Activated CD8-positive, alpha-beta T cell treated with anti-CD3 and anti-CD28 coated beads for 36 hours (primary cell): ENCODE measurements at places on chromosomes 1 and 21. TPM values are rescaled to one million over a fixed set of nuclear protein-coding genes. Genes with fewer than 3 reads are reported as not detected.

PCP4 gene
- total RNA-seq, result not detected

GORAB gene
- 9.5 TPM for total RNA-seq

KIF21B gene
- total RNA-seq, result 94.0 TPM

KCND3 gene
- not detected for total RNA-seq

OR2L2 gene
- not detected for total RNA-seq

KCNA3 gene
- 16.2 TPM for total RNA-seq

JMJD4 gene
- 17.3 TPM for total RNA-seq

MXRA8 gene
- 0.98 TPM for total RNA-seq

TRIM45 gene
- 0.27 TPM for total RNA-seq

CFHR1 gene
- total RNA-seq, result not detected

TRMT1L gene
- 25.6 TPM for total RNA-seq

CNIH3 gene
- 1.6 TPM for total RNA-seq

KLHDC9 gene
- total RNA-seq, result 0.43 TPM

PACC1 gene
- total RNA-seq, result 11.7 TPM

TAS1R1 gene
- total RNA-seq, result not detected

AGMAT gene
- 21.6 TPM for total RNA-seq

TMEM69 gene
- total RNA-seq, result 35.7 TPM

CAPN2 gene
- 31.5 TPM for total RNA-seq

LCE1B gene
- total RNA-seq, result not detected

KCNA2 gene
- total RNA-seq, result 0.14 TPM

GUCA2A gene
- total RNA-seq, result not detected

FCRL5 gene
- 0.05 TPM for total RNA-seq

CRABP2 gene
- 0.78 TPM for total RNA-seq

CYP4X1 gene
- total RNA-seq, result not detected

TPTE gene
- not detected for total RNA-seq

FAM110D gene
- not detected for total RNA-seq

PARS2 gene
- total RNA-seq, result 6.7 TPM

C1orf185 gene
- total RNA-seq, result not detected

CORT gene
- not detected for total RNA-seq

RNF186 gene
- total RNA-seq, result not detected

S100A8 gene
- not detected for total RNA-seq

MRPL39 gene
- 71.0 TPM for total RNA-seq

ANGPTL1 gene
- total RNA-seq, result not detected

FASLG gene
- total RNA-seq, result 8.4 TPM

KCNE1 gene
- total RNA-seq, result not detected

TAL1 gene
- not detected for total RNA-seq

CHRM3 gene
- 0.36 TPM for total RNA-seq

CTSS gene
- total RNA-seq, result 38.4 TPM

SERPINC1 gene
- not detected for total RNA-seq

RHEX gene
- total RNA-seq, result not detected

DCDC2B gene
- not detected for total RNA-seq

EIF2D gene
- total RNA-seq, result 102 TPM

TTC39A gene
- total RNA-seq, result not detected

LCE2A gene
- total RNA-seq, result not detected

CGN gene
- total RNA-seq, result 1.9 TPM

LIN28A gene
- not detected for total RNA-seq

REG4 gene
- 9.9 TPM for total RNA-seq

LCE1D gene
- total RNA-seq, result not detected

ZBTB8B gene
- not detected for total RNA-seq

LAMC2 gene
- not detected for total RNA-seq

KCNJ9 gene
- not detected for total RNA-seq

FAM163A gene
- total RNA-seq, result not detected

PADI2 gene
- not detected for total RNA-seq
